ENCODE measurements at places on chromosomes 3 and 15.

GRCh38 chr15:55518641-55519040 lies 10.6 kb upstream of the DNAAF4 start:
- DNase-seq, result no peak

DNA sequence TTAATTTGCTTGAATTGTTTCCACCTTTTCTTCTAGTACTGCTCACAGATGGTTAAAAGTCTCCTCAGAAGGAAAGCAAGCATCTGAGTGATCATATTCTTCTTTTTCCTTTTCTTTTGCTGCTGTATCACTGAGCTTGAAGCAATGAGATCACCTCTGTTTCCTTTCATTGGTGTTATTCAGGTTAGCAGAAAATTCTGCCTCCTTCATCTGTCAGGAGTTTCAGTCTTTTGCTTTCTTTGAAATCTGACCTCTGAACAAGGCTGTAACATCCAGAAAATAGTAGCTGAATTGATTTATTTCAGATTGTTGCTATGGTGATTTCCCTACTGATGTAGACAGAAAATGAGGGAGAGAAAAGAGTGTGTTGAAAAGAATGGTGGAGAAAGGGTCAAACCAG lies 343.0 kb downstream of the MFSD1 start:
- no peak for DNase-seq

DNA sequence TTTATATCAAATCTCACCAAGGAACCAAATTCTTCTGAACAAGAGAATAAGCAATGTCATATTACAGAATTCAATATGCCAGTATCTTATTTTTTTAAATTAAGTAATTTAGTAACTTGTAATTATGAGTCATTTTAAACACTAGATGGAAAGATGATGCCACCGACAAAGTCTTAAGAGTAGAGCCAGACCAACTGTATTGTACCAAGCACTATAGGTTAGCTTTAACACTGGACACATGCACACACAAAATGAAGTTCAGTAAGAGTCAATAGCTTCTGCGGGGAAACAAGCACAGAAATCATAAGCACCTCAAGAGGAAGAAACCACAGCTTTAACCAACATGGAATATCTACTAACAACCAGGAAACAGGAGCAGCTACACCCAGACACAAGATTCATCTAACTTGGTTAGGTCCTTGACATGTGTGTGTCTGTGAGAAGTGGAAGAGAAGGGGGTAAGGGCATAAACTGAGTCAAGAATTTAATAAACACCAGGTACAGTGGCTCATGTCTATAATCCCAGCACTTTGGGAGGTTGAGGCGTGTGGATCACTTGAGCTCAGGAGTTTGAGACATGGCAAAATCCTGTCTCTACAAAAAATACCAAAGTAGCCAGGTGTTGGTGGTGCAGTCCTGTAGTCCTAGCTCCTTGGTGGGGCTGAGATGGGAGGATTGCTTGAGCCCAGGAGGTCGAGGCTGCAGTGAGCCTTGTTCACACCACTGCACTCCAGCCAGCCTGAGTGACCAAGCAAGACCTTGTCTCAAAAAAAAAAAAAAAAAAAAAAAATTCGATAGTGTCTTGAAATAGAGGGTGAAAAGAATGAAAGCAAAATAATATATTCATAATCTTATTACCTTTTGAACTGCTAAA lies 28.9 kb downstream of the DENND4A start:
- DNase-seq, result no peak

- DNase-seq, result no peak
Observed at GRCh38 chr15:49379996-49380395, 43.0 kb upstream of the FGF7 start.

DNA sequence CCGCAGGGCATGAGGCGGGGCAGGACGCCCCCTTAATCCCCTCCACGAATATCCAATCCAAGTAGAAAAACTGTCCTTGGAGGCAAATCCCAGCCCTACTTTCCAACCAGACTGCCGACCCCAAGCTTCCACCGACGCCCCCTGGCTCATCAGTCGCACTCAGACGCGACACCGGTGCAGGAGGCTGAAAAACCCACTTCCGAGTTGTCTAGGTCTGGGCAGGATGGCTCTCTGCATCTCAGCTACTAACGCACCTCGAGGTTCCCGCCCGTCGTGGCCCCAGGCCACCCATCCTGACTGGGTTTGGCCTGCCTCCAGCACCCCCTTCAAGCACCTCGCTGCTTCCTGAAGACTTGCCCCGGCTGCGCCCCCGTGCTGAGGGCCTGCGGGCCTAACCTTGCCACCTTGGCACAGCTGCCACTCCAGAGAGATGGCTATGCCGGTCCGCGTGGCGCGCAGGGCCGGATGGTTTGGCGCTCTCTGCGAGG lies 15.5 kb downstream of the RGMA start:
- no peak for DNase-seq

GRCh38 chr15:45401665-45402161 lies 23.4 kb upstream of the GATM start:
- DNase-seq, result no peak

DNA sequence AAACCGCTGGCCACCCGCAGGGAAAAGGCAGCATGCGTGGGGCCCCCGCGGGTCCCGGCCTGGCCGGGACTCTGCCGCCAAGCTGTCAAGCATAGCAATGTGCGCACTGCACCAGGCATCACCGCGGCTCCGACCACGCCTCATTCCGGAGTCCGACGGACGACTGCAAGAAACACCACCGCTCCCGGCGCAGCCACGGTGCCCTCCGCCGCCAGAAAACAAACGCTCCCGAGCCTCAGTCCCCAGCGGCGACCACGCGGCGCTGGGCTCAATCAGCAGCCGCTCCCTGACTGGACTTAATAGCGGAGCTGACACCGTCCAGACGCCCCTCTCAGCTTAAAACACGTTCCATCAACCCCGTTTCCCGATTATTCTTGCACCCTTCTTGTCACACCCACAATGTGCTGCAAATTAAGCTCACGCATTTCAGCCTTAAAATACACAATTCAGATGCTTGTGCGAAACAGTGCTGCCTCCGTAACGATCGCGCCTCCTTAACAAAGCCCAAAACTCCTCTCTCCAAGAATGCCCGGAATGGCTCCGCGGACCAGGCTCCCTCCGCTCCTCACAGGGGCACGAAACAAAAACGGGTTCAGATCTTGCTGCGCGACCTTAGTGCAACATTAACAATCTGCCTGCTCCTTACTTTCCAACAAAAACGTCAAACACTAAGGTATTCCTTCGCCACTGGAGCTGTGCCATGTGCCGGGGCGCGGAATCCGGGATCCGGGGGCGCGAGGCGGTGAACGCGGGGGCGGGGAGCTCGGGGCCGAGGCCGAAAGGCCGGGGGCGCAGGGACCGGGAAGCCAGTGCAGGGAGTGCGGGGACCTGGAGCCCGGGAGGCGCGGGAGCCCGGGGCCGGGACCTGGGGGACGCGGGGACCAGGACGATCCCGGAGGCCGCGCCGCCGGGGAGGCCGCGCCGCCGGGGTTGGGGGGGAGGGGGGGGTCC lies 655 bp downstream of the CYFIP1 start:
- DNase-seq, result no peak

- DNase-seq, result no peak
Observed at GRCh38 chr15:41772720-41773331, 1.5 kb upstream of the MAPKBP1 start.

GRCh38 chr3:7630351-7630911 lies 769.5 kb downstream of the GRM7 start:
- DNase-seq, result no peak

- DNase-seq, result no peak
Observed at GRCh38 chr3:38805765-38806386, 10.1 kb downstream of the SCN10A start.

- DNase-seq, result no peak
Observed at GRCh38 chr3:99928771-99929744, 111.4 kb downstream of the CMSS1 start.

All from stimulated activated CD8-positive, alpha-beta memory T cell treated with anti-CD3 and anti-CD28 coated beads, Interleukin-7, amount 100 ng/mL, for 48 hours (primary cell).